Stimulated activated CD4-positive, alpha-beta T cell treated with anti-CD3 and anti-CD28 coated beads, Interleukin-1b, Interleukin-23, amount 100 ng/mL, for 24 hours (primary cell): ENCODE measurements at places on chromosomes 1 and 21.
A peak's percentile ranks its signal among the peaks of the same experiment; 100 is the strongest.

- DNase-seq = no peak
These were observed 9.0 kb upstream of the RHBG start for GRCh38 chr1:156359973-156360372.

- DNase-seq = no peak
These were observed 156.5 kb downstream of the HLX start for GRCh38 chr1:221035662-221036153.

GRCh38 chr1:235742914-235743599 lies 93.5 kb upstream of the GNG4 start:
- DNase-seq = no peak

DNA sequence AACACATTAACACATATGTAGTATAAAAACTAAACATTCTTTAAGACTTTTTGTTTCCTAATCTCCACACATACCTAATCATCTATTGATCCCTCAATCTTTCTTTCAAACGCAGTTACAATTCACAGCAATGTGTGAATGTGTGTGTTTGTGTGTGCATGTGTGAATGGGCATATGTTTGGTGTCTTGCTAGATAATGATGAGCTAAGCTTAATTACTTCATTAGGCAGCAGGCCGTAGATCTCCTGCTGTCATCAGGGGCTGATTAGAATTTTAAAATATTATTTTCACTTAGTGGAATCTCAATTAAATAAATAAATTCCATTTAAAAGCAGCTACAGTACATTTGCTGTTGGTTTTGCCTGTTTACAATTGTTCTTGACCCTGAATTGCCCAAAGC lies 187.8 kb upstream of the LHX8 start:
- no peak for DNase-seq

GRCh38 chr1:2597441-2598328 lies 11.1 kb downstream of the PRXL2B start:
- DNase-seq = no peak

GRCh38 chr21:36059823-36060158 lies 535 bp downstream of the SETD4 start:
- DNase-seq = no peak

- DNase-seq = no peak
These were observed 8.9 kb downstream of the LRRC8C start for GRCh38 chr1:89641781-89642180.

DNA sequence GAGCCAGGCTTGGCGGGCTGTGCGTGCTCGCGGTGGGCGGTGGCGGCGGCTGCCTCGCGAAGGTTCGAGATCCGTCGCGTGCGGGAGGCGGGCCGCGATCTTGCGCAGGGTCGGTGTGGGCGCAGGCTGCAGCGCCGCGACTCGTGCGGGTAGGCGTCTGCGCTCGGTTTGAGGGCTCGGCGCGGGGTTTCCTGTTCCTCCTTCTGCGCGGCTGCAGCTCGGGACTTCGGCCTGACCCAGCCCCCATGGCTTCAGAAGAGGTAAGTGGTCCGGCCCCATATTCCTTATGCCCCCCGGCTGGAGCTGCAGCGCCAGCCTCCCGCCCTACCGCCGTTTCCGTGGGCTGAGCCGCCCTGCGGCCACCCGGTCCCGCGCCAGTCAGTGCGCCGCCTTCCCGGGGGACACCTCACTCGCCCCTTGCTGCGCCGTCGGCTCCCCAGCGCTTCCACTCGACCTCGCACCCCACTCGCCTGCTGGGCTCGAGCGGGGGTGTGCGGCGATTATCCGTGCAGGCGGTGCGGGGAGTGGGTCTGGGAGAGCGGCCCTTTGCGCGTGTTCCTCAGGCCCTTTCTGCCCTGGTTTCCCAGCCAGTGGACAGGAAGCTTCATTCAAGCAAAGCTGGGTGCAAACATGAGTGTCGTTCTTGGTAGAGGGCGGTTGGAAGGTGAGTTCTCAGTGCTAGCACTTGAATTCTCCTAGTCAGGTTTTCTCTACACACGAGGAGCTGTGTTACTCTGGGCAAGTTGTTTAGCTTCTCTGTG lies at the start of gene CACYBP:
Gene CACYBP, plus strand, starts transcription at position 12 of the 761 bp plus-strand sequence. Its CDS starts 234 bp downstream, at position 246.
- no peak for DNase-seq

GRCh38 chr1:232662910-232663309 lies 33.0 kb upstream of the SIPA1L2 start:
- no peak for DNase-seq

DNA sequence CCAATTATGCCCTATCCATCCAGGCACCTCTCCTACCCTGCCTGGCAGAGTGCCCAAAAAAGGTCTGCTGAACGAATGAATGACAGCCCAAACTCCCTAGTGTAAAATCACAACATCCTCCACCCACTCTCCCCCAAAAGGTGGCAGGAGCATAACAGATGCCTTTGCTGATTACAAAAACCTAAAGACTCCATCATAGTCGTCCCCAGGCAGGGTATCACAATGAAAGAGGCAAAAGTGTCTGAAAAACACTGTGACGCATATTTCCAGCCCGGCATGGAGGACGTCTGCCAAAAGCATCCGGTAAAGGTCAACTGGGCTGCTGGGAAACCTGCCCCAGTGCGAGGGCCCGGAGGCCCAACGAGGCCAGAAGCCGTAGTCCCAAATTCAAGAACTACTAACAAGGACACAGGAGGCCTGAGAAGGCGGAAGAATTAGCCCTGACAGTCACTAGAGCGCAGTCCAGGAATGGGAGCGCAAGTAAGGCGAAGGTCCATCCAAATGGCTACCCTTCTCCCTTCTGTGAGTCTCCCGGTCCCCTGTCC lies 576 bp downstream of the SMIM12 start:
- no peak for DNase-seq

- DNase-seq = no peak
These were observed 43.2 kb downstream of the GJA5 start for GRCh38 chr1:147717051-147717705.

DNA sequence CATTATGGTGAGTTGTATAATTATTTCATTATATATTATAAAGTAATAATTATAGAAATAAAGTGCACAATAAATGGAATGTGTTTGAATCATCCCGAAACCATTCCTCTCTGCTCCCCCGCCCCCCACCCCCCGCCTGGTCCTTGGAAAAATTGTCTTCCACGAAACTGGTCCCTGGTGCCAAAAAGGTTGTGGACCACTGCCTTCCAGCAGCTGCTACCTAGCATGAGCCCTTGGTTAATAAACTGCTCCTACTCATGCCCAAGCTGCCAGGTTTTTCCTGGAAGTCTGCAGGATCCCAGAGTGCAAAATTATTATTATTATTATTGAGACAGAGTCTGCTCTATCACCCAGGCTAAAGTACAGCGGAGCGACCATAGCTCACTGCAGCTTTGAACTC lies 6.8 kb upstream of the IFNGR2 start:
- no peak for DNase-seq

- DNase-seq = no peak
These were observed 117.5 kb downstream of the PRDM16 start for GRCh38 chr1:3186526-3186921.

DNA sequence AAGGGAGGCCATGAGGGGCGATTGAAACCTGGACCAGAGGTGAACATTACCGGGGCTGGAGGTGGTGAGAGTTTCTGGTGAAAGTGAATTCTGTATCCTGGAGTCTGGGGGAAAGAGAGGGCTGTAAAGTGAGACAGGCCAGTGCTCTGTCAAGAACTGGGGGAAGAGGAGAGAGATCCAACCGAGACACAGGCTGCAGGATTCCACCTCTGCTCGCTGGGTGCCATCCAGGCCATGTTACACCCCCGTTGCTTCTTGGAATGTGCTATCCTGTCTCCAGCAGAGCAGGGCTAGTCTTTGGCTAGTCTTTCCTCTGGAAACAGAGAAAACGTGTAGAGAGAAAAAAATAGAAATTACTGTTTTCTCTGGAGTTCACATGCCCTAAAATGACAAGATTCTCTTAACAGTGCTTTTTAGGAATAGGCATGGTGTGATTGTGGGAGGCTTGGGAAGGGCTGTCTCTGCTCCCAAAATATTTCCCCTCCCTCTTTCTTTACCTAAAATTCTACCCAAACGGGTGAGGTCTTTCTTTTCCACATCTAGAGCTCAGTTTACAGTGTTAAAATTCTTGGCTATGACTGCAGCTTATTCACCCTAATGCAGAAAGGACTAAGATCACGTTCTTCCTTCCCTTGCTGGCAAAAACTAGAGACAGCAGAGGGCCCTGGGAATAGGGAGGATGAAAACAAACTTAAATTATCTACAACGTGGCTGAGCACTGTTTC lies 16.5 kb upstream of the OVAAL start:
- no peak for DNase-seq

- DNase-seq = peak; percentile 54
These were observed at the start of gene STPG1 for GRCh38 chr1:24413350-24414163. TSS of gene STPG1 (minus strand) at chr1:24413782. CDS start at chr1:24401388, 12,394 bp downstream.
